Neuronal stem cell (in vitro differentiated cells): ENCODE measurements at places on chromosomes 1 and 21.

DNA sequence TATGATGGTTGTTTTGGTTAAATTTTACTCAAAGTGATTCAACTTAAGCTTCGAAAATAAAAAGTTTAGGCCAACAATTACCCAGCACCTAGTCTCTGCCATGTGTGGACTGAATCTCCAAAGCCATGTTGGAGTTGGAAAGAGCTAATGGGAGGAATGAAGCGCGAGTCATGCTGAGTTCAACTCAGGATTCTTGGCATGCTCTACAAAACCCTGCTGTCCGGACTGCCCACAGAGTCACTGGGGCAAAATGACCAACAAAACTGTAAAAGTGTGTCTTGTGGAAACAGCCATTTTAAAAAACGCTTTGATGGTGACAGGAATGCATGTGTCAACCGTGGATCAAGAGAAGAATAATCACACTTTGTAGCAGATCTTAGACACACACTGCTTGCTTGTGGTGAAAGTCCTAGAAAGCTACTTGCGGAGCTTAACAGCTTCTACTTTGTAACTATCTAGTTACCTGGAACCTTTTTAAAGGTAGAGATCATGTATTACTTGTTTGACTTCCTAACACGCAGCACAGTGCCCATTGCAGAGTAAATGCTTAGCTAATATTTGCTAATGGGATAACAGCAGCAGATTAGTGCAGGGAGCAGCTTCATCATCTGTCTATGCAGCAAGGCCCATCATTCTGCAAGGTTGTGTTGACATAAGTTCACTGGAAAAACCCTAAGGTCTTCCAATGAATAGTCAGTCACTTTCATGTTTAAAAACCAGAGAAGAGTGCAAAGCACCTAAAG, 7.0 kb upstream of the GBP6 start:
- DNase-seq, result no peak
- no peak overlapping the region for H3K27ac ChIP-seq
- no peak overlapping the region for H3K4me3 ChIP-seq
- no peaks in the 10 kb centered on the region for H3K36me3 ChIP-seq

- no peak overlapping the region for H3K4me3 ChIP-seq
Observed at GRCh38 chr1:4408380-4408779, 246.0 kb upstream of the AJAP1 start.

- H3K36me3 ChIP-seq, result peaks cover 97% of the 10 kb centered on the region
- H3K4me3 ChIP-seq, result peak overlapping the region; percentile 63
- no peaks in the 10 kb centered on the region for H3K27me3 ChIP-seq
- DNase-seq, result no peak
- H3K4me1 ChIP-seq, result peaks cover 9% of the 10 kb centered on the region
Observed at GRCh38 chr1:183551924-183552323, 38.3 kb downstream of the NCF2 start.

DNA sequence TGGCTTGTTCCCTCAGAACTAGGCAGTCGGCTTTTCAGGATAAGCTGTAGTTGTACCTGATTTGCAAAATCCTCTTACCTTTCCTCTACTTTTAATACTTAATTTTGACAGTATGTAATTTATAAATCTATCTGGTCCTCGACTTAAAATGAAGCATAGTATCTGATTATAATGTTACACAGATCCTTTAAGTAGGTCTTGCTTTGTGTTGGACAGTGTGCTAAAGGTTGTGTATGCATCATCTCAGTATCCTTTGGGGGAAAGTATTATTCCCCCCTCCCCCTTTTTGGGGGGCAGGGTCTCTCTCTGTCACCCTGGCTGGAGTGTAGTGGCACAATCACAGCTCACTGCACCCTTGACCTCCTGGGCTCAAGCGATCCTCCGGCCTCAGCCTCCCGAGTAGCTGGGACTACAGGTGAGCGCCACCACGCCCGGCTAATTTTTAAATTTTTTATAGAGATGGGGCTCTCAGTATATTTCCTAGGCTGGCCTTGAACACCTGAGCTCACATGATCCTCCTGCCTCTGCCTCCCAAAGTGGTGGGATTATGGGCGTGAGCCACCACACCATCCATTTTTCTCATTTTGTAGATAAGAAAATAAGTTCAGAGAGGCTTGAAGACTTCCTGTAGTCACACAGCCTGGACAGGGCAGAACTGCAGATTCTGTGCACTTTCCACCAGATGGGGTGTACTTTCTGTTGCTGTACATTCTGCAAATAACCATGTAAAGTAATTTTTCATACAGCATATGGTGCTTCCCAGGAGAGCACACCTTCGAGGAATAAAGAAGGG, 791 bp upstream of the STX6 start:
- H3K4me1 ChIP-seq, result no peaks in the 10 kb centered on the region
- DNase-seq, result no peak
- H3K4me3 ChIP-seq, result peak overlapping the region; percentile 71
- H3K27ac ChIP-seq, result no peak overlapping the region
- H3K36me3 ChIP-seq, result peaks cover 3% of the 10 kb centered on the region

GRCh38 chr1:66752671-66753371, 562 bp downstream of the DYNLT5 start:
- no peak for DNase-seq
- H3K27ac ChIP-seq, result no peak overlapping the region
- H3K36me3 ChIP-seq, result no peaks in the 10 kb centered on the region
- peaks cover 2% of the 10 kb centered on the region for H3K27me3 ChIP-seq
- peaks cover 7% of the 10 kb centered on the region for H3K4me1 ChIP-seq

DNA sequence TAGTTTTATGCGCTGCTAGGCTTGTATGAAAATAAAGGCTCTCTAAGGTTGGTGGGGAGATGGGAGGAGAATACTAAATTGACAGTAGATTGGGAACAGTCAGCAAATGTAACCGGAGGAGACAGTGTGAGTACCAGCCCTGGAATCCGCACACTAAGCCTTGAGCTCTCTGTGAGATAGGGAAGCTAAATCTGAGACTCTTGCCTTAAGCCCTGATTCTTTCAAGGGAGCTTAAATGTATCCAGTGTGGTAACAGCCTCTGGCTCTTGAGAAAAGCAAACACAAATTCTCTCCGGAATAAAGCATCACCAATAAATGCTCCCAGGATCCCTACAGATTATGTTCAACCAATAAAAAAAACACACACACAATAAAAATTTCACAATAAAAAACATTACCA, 33.0 kb upstream of the PDPN start:
- no peaks in the 10 kb centered on the region for H3K36me3 ChIP-seq
- no peaks in the 10 kb centered on the region for H3K27me3 ChIP-seq
- H3K27ac ChIP-seq, result no peak overlapping the region

GRCh38 chr1:116448785-116449385, 75.8 kb downstream of the ATP1A1 start:
- no peak overlapping the region for H3K4me3 ChIP-seq
- no peaks in the 10 kb centered on the region for H3K27me3 ChIP-seq
- H3K27ac ChIP-seq, result no peak overlapping the region
- no peaks in the 10 kb centered on the region for H3K36me3 ChIP-seq

DNA sequence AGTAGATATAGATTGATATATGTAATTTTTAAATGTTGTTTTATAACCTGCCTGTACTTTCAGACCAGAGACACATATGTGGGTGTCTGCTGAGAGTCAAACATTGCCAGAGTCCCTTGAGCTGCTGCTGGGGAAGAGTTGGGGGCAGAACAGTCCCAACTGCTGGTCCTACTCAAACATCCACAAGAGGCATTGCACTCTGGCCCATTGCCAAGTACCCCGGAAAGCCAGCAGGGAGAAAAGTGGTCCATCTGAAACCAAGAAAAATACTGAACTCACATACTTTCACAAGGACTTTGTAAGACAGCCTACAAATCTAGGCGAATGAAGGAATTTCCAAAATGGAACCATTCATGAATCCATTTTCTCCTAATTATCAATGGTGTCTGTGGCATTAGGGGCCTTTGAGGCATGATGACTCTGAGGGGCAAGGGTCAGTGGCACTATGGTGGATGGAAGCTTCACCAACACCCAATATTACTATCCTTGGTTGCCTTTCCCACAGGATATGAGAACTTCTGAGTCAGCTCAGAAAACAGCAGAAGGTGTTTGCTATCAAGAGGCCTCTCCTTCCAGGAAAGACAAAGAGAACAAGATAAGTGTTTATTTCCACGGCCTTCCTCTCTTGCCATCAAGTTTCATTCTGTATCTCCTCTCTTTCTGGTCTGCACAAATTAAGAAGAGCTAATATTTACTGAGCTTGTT, 7.3 kb upstream of the TBX15 start:
- H3K27ac ChIP-seq, result no peak overlapping the region
- peaks cover 6% of the 10 kb centered on the region for H3K4me1 ChIP-seq
- H3K36me3 ChIP-seq, result no peaks in the 10 kb centered on the region
- no peak overlapping the region for H3K4me3 ChIP-seq
- DNase-seq, result no peak

DNA sequence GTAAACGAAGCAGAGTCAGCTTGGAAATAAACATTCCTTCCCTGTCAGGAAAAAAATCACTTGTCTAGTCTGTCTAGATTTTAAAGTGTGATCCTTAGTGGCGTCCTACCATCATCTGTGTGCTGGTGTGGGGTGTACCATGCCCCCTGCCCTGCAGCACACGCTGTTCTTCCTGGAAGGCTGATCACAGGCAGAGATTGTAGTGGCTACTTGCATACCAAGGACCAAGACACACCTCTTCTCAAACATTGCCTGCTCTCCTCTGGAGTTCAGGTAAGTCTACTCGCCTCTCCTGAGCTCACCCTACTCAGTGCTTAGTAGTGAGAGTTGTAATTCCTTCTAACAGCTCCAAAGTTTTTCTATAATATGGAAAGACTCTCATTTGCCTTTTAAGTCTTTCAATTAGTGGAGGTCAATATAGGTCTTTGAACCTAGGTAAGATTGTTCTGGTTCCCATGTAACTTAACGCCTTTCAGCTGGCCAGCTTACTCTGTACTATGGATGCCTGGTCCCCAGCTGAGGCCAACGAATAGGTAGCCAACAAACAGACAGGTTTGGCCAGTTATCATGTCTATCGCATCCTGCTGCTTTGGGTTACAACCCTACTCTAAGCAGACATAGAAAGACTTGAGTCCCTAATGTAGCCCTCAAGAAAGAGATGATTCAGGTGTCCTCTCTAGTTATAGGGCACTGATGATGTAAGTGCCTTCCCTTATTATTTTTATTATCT, 55.4 kb downstream of the XCL1 start:
- DNase-seq, result no peak
- no peak overlapping the region for H3K4me3 ChIP-seq
- no peaks in the 10 kb centered on the region for H3K36me3 ChIP-seq
- no peaks in the 10 kb centered on the region for H3K27me3 ChIP-seq

DNA sequence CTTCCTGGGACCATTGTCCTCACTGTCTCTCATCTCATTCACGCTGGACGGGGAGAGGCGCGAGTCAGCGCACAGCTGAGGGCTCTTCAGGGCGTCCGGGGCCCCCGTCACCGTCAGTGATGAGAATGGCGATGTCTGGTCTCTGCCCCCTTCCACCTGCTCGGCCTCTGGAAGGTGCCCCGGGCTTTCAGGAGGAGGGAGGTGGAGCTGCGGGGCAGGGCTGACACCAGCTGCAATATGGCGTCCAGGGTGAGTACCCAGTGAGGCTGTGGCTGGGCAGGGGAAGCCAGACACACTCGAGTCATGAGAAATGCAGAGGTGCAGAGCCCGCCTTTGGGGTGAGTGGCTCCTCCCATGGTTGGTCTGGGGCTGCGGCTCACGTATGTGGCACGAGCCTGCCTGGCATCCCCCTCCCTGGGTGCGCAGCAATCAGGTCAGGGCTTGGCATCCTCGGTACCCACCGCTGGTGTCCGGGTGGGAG, 15.1 kb downstream of the MORN1 start:
- H3K36me3 ChIP-seq, result peaks cover 7% of the 10 kb centered on the region
- peaks cover 4% of the 10 kb centered on the region for H3K4me1 ChIP-seq
- no peaks in the 10 kb centered on the region for H3K27me3 ChIP-seq
- H3K4me3 ChIP-seq, result no peak overlapping the region
- no peak overlapping the region for H3K27ac ChIP-seq
- DNase-seq, result no peak

GRCh38 chr1:48744032-48744431, 32.7 kb downstream of the BEND5 start:
- H3K27me3 ChIP-seq, result no peaks in the 10 kb centered on the region
- no peak overlapping the region for H3K4me3 ChIP-seq
- peaks cover 91% of the 10 kb centered on the region for H3K36me3 ChIP-seq
- DNase-seq, result no peak

- H3K36me3 ChIP-seq, result no peaks in the 10 kb centered on the region
- no peaks in the 10 kb centered on the region for H3K27me3 ChIP-seq
- DNase-seq, result no peak
- peaks cover 3% of the 10 kb centered on the region for H3K4me1 ChIP-seq
- no peak overlapping the region for H3K4me3 ChIP-seq
- H3K27ac ChIP-seq, result no peak overlapping the region
Observed at GRCh38 chr21:29613021-29613420, 314.3 kb downstream of the BACH1 start.

- H3K36me3 ChIP-seq, result no peaks in the 10 kb centered on the region
- no peak overlapping the region for H3K27ac ChIP-seq
- DNase-seq, result no peak
- H3K4me1 ChIP-seq, result peaks cover 16% of the 10 kb centered on the region
- no peaks in the 10 kb centered on the region for H3K27me3 ChIP-seq
Observed at GRCh38 chr1:226946841-226947240, 6.7 kb downstream of the COQ8A start.

- no peaks in the 10 kb centered on the region for H3K36me3 ChIP-seq
- no peaks in the 10 kb centered on the region for H3K4me1 ChIP-seq
- DNase-seq, result no peak
- H3K27me3 ChIP-seq, result peaks cover 30% of the 10 kb centered on the region
Observed at GRCh38 chr1:206083750-206084149, 30.8 kb downstream of the RHEX start.

GRCh38 chr21:29896884-29897283, 42.9 kb downstream of the GRIK1 start:
- H3K4me3 ChIP-seq, result no peak overlapping the region
- DNase-seq, result no peak
- H3K36me3 ChIP-seq, result no peaks in the 10 kb centered on the region
- H3K4me1 ChIP-seq, result no peaks in the 10 kb centered on the region

DNA sequence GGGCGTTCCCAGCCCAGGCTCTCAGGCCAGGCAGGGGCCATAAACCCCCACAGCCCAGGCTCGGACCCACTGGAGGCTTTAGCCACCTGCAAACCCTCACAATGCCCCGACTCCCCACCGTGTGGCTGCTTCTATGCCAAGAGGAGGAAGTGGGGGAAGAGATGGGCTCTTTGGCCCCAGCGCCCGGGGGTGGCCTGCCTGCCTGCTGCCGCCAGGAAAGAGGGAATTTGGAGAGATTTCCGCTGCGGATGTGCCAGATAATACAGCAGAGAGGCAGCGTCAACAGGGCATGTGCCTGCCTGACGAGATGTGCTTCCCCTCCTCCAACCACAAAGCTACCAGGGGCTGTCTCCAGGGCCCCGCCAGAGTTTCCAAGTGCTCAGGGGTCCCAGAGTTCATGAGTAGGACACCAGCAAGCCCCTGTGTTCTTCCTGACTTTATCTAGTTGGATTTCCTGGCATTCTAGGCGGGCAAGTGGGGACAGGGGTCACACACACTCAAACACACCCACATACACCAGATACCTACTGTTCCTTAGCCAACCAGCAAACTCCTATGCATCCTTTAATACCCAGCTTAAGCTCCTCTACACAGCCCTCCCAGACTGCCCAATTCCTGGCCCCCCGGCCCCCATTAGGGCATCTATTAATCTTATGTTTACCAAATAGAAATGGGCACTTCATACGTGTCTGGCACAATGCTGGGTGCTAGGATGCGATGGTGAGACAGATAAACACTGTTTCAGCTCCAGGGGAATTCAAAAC, 14.1 kb downstream of the EPHA2 start:
- no peaks in the 10 kb centered on the region for H3K27me3 ChIP-seq
- DNase-seq, result no peak
- no peak overlapping the region for H3K4me3 ChIP-seq
- peaks cover 23% of the 10 kb centered on the region for H3K4me1 ChIP-seq
- peaks cover 80% of the 10 kb centered on the region for H3K36me3 ChIP-seq
